AG09319 (cell line): ENCODE measurements at places on chromosomes 2 and 18.

DNA sequence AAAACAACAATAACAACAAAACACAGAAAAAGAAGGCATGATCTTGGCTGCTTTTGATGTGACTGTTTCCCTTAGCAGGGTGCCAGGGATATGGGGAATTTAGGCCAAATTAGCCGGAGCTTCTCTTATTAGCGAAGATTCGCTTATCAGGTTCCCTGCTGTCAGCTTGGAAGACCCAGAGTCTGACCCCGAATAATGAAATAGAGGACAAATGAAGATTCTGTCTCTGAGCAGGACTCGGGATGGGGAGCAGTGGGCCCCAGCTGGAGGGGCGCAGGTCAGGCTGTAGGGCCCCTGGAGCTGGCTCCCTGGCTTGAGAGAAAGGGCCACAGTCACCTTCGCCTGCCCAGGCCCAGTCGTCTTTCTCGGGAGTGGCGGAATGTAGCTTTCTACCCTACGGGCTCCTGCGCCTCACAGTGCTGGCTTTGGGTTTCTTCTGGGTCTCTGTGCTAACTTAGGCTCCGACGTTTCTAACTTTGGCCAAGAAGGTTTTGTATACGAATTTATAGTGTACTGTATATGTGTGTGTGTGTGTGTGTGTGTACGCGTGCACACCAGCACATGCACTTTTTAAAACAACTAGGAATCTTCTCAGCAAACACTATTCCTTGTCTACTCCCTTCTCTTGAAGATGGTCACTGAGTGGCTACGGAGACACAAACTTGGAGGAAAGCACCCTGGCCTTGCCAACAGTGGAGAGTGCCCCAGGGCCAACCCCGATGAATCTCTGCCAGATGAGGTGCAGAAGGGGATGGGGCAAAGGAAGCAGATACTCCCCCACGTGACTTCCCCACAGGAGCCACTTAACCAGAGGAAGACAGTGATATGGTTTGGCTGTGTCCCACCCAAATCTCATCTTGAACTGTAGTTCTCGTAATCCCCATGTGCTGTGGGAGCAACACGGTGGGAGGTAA, 195.6 kb upstream of the COPS8 start:
- no peak for DNase-seq

- DNase-seq, result no peak
Measured at GRCh38 chr2:226334981-226335720, 464.5 kb downstream of the IRS1 start.

GRCh38 chr2:161133366-161133765, 26.9 kb upstream of the TANK start:
- DNase-seq, result no peak

GRCh38 chr2:107414376-107414775, 412.3 kb upstream of the RGPD4 start:
- DNase-seq, result no peak

DNA sequence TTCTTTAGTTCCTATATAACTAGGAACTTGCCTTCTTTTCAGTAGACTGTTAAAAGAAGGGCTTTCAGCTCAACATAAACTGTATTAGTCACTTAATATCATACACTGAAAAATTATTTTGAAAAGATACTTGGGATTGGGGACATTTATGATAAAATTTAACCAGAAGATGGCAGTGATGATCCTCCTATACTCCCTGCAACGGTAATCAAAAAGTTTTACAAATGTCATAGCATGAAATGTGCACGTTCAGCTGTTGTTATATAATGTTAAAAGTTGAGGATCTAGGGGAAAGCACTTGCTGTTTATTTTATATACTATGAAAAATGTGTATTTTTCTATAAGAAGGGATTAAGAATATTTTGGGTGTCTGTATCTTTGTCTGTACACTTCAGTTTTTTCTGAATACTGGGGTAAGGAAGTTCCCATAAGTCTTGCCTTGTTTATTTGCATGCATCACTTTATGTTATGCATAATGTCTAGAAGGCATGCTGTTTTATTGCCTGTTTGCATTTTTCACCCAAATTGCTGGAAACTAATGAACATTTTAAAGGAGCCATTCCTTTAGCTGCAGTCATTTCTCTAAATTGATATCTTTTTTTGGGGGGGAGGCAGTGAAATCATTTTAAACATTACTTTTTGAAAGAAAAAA, 19.0 kb downstream of the DYNC1I2 start:
- no peak for DNase-seq

DNA sequence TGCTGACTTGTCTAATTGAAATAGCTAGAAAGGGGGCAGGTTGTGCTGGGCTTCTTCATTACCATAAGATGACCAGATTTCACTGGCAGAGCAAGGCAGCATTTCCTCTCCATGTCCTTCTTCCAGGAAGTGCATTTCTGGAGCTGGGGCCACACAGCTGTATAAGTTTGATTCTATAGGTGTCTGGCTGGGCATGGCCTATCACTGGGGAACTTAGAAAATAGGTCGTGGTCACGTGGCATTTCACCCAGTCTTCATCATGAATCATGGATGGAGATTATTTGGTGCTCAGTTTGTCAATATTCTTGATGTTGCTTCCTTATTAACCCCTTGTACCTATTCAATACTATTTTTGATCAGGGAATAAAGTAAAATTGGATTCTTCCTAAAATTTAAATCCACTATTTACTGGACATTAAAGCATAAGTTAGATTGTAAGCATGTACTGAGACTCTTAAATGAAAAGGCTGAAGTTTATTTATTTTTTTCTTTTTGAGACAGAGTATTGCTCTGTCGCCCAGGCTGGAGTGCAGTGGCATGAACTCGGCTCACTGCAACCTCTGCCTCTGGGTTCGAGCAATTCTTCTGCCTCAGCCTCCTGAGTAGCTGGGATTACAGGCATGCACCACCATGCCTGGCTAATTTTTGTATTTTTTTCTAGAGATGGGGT, 49.5 kb upstream of the TMEM87B start:
- DNase-seq, result no peak

- DNase-seq, result no peak
Measured at GRCh38 chr2:157339965-157340655, 14.5 kb upstream of the ERMN start.

DNA sequence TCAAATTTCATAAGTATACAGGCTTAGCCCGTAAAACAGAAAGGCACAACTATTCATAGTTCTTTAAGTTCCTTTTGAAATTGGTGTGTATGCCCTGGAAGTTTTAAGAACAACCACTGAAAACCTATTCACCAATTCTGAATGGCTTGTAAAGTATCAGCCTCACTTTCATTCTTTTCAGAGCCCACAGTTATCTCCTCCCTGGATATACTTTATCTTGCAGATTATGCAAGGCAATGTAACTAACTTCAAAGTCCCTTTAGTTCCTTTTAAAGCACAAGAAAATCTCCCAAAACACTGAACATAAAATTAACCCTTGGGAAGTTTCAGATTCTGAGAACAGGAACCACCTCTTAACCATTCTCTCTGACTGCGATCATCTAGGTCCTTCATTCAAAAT, 1.1 kb downstream of the STRN start:
- no peak for DNase-seq

DNA sequence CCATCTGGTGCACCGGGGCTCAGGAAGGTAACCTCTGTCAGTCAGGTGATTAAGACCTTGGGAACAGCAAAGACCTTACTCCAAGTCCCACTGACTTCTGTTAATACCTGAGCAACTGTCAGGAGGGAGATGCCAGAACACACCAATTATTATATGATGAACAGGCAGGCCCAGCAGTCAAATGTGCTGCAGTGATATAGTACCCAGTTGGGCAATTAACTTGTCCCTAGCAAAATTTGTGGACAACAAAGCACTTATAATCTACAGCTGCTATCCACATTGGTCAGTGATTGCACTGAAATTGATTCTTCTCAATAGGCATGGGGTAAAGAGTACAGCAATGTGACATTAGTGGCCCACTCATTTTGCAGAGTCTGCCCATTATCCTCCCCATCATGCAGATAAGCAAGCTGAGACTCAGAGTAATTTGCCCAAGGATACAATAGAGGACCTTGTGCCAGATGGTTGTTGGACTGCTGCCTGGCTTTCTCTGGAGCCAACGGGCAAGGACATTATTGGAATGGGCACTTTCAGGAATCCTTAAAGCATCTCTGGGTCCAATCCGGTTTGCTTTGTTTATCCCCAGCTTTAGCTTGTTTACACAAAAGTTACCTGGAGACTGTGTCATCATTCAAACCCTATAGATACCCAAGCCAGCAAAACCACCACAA, 147.6 kb downstream of the CCBE1 start:
- no peak for DNase-seq

- no peak for DNase-seq
Measured at GRCh38 chr2:88320076-88320773, 132.3 kb downstream of the FOXI3 start.

DNA sequence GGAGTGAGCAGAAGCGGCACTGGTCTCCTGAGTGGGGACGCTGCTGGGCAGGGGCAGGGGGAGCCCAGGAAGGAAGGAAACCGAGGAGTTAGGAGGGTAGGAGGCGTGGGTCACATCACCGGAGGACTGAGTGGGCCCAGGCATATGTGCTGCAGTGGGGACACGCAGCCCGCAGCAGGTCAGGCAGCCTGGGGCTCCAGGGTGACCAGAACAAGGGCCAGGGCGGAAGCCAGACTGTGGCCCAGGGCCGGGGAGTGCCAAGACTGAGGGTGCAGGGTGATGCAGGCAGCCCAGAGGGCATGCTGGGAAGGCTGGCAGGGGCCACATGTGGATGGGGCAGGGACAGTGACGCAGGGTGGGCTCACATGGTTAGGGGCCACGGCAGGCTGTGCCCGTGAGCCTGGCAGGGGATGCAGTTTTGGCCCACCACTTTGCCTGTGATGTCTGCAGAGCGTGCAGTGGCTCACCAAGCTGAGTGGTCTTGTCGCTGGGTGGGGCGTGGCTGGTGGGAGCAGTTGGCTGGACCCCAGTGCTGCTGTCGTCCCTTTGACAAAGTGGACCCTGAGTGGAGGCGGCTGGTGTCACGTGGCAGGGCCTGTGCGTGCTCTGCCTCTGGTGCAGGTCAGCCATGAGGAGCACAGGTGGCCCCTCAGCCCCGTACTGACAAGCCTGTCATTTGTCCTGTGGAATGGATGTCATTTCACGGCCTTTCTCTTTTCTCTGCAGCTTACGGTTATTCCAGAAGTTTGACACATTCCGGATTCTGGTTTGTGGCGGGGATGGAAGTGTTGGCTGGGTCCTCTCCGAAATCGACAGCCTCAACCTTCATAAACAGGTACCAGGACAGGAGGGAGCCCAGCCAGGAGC, 87.1 kb downstream of the DGKD start:
- DNase-seq, result no peak

- DNase-seq, result no peak
Measured at GRCh38 chr18:50610349-50610748, 50.5 kb downstream of the MAPK4 start.

DNA sequence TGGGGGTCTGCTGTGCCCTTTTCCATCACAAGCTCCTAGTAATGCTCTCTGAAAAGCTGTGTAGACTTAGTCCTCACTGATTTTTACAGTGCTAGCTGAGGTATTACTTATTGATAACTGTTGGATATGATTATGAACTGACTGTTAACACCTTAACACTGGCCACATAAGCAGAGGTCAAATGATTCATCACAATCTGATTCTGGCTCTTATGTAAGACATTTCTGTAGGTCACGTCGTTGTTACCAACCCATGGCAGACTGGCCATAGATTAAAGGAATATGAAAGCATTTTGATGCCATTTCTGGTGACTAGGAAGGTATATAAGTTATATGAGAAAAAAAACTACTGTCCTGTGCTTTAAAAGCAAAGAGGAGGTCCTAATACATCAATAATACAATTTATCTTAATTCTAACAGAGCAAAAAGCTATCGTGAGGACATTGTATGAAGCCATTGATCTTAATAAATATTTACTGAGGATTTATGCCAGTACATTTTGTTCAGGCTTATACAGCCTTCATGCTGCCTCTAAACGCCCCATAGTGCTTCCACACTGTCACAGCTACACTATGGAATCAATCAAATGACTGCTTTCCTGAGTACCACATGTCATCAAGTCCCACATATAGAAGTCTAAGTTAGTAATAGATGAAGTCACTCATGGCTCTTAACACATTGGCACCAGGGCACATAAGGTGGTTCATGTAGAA, 6.9 kb upstream of the RND3 start:
- no peak for DNase-seq

GRCh38 chr2:47078541-47079482, 76.3 kb downstream of the STPG4 start:
- no peak for DNase-seq

DNA sequence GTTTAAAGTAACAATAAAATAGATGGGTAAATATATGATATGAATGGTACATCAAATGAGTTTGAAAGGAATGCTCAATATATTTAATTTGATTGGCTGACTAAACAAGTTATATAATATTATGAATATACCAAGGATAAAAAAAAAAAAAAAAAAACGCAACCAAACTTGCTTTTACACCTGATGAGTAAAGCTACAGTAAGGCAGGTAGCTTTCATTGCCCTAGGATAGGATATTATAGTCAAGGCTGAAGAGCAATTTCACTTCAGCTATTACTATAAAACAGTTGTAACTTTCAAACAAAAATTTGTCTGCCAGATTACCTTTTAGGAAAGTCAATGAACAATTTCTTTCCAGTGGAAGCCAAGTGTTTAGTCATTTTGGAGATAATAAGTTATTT, 56.8 kb upstream of the PEX13 start:
- no peak for DNase-seq

- DNase-seq, result no peak
Measured at GRCh38 chr18:79735071-79735980, 55.7 kb downstream of the CTDP1 start.

- DNase-seq, result no peak
Measured at GRCh38 chr2:29810956-29811355, 110.4 kb downstream of the ALK start.

DNA sequence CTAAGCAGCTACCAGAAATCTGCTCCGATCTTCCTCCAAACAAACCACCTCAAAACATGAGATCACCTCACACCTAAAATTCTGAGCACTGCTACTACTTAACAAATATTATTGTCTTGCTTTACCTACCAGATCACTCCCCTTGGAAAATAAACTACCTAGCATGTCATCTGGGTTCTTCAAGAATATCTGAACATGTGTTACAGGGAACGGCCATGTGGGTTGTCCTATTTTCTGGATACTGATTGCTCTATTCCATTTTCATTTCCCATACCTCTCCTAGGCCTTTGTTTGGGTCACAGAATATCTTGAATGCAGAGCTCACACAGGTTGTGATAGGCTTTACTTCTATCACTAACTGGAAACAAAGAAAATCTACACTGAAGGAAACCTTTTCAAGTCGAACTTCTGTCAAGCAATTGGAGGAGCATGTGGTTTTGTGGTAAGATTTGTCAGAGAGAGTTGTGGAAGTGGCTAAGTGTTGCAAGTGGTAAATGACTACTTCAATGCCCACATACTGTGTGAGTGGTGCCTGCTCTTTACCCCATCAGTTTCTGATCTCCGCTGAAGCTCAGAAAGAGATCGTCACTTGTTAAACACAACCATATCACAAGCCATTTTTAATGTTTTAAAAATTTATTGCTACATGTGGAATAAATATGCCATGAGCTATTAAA, 739.1 kb upstream of the ZEB2 start:
- no peak for DNase-seq

- DNase-seq, result no peak
Measured at GRCh38 chr2:3198119-3198518, 179.5 kb downstream of the EIPR1 start.
